ENCODE measurements at places on chromosomes 2 and 18.

- DNase-seq, result no peak
These were observed 3.1 kb downstream of the DLX2 start for GRCh38 chr2:172099472-172100079.

- no peak for DNase-seq
These were observed 45.5 kb downstream of the CDC42EP3 start for GRCh38 chr2:37625796-37626571.

DNA sequence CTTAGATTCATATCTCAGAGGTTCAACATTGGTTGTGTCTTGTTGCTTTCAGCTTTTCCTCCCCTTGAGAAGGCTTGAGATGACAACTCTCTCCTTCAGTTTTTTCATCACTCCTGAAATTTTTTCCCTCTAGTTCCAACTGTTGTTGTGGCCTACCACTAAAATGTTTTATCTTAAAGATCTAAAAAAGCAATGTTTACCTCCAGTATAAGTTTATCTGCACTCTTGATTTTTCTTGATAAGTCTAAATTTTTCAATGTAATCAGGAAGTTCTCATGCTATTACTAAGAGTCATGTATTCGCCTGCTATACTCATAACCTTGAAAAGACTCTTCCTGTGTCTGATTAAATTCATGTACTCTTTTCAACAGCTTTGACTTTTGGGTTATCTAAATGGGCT is 366.3 kb upstream of the TFPI start:
- DNase-seq, result no peak

GRCh38 chr18:23386317-23386716 is 66.8 kb upstream of the RIOK3 start:
- DNase-seq, result no peak

- DNase-seq, result no peak
These were observed 52.0 kb upstream of the CD226 start for GRCh38 chr18:69999656-70000055.

DNA sequence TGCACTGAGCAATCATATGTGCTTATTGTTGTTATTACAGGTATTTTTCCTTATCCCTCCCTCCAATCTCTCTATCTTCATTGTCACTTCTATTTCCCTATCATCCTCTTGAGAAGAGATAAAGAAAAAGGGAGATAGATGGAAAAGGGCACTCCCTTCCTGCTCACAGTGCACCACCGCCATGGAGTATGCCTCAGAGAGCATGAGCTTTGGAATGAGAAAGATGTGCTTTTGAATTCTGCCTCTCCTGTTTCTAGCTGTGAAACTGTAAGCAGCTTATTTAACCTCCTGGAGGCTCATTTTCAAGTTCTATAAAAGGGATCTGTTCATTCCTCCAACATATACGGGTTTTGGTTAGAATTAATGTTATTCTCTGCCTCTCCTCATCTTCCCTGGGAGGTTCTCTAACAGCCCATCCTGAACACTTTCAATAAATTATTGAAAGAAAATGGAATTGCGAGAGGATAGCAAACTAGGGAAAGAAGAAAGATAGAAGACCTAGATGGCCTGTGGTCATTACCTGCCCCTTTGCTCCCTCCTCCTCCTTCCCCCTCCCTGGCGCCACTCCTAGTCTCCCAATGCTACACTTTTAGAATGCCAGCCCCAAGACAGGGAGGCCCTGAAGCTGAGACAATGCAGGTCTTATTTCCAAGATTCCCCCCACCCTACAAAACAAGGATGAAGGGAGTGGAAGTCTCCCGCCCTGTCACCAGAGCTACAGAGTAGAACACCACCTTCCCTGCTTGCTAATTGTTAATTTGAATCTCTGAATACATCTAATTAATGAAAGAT is 37.8 kb downstream of the FIGN start:
- no peak for DNase-seq

- no peak for DNase-seq
These were observed 9.3 kb downstream of the IL1R2 start for GRCh38 chr2:102000813-102001766.

DNA sequence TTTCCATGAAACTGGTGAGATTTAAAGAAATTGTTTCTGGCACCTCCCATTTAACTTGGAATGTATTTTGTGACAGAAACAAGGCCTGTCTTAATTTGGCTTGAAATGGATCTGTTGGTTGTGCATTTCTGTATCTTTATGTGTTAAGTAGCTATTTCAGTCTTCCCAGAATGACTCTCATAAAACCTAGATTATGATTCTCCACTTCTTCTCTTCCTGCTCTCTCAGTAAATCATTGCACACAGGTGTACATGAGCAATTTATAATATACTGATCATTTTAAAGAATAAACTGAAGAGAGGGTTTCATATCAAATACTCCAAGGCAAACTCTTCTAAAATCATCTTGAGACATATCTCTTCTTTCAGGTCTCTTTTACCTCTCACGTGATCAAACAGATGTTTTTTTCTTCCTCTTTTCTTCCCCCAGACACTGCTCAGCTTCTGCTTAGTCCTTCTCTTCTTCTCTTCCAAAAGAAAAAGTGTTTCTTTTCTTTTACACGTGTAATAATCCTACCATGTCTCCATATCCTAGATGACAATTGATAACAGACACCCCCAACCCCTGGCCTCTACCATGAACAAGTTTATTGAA is 112.0 kb downstream of the PPP1R1C start:
- DNase-seq, result peak; percentile 26

- DNase-seq, result no peak
These were observed 4.4 kb upstream of the USP40 start for GRCh38 chr2:233571001-233571400.

DNA sequence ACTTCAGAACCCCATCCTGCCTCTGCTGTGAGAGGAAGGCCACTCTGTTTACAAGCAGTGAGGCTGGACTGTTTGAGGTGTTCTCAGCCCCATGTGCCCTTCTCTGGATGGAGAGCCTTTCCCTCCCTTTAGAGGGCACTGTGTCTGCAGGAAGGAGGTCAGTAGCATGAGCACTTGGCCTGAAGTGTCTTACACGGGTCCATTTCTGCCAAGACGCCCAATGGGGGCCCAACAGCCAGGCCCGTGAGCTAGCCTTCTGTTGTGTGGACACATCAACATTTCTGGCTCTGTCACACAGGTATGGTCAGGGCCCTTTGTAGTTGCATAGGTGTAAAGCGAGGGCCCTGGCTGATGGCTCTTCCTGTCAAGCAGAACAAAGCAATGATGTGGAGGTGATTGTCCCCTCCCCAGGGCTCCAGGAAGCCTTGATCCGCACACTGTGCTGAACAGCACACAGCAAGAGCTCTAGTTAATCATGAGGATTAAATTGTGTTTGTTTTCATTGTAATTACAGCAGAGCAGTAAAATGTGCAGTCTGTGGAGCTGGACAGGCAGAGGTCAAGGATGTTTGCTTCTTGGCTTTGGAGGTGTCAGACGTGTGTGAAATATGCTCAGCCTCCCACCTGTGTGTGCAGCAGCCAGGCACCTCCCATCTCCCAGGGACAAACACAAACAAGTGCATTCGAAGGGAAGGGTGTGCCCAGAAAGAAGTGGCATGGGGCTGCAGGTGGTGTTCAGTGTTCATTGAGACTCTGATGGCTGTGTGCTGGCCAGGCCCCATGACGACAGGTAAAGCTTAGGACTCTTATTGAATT is 132.1 kb downstream of the SH3RF3 start:
- DNase-seq, result peak; percentile 27

DNA sequence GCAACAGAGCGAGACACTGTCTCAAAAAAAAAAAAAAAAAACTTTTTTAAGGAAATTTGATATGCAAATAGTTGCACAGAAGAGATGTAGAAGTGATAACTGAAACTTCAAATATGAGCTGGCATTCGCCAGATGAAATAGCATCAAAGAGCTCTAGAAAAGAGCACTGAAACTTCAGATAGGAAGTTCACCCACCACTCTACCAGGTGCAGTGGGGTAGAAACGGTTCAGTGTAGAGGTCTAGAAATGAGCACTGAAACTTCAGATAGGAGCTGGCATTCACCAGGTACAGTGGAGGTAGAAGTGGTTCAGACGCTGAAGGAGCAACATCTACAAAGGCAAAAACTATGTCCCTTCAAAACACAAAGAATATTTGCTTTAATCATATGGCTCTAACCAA is 9.0 kb upstream of the ONECUT2 start:
- no peak for DNase-seq

DNA sequence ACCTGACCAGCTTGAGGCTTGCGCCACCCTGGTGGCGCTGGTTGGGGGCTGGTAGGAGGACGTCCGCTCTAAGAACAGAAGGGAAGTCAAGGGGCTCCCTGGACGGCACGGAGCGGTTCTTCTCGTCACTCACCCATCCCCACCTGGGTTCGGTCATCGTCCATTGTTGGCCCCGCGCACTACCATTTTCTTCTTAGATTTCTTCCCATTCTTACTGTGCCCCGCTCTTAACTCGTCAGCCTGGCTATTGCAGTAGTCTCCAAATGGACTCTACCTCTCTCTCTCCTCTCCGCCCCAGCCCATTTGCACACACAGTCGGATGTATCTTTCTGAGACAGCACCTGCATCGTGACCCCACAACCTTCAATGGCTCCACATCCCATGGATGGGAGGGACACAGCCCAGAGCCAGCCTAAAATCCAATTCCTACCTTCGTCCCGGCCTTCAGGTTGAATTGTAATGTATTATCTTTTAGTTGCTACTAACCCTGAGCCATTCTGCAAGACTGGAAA is 814 bp upstream of the RAB1A start:
- peak; percentile 70 for DNase-seq

GRCh38 chr2:12641441-12641840 is 75.3 kb upstream of the TRIB2 start:
- no peak for DNase-seq

DNA sequence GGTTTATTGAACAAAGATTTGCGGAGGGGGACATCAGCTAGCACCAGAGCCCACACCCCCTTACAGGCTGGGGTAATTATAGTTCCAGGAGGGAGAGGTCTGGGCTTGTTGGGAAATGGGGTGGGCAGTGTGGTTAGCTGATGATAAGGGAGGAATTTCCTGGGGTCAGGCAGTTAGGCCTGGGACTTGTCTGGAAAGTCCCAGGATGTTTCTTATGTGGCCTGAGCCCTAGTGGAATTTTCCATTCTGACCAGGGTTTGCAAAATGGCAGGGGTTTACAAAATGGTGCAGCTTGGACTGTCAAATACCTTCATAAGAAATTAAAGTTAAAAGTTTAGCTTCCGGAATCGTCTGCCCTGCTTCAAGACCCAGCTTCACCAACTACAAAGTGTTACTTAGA is 199.1 kb downstream of the FBXO15 start:
- no peak for DNase-seq

DNA sequence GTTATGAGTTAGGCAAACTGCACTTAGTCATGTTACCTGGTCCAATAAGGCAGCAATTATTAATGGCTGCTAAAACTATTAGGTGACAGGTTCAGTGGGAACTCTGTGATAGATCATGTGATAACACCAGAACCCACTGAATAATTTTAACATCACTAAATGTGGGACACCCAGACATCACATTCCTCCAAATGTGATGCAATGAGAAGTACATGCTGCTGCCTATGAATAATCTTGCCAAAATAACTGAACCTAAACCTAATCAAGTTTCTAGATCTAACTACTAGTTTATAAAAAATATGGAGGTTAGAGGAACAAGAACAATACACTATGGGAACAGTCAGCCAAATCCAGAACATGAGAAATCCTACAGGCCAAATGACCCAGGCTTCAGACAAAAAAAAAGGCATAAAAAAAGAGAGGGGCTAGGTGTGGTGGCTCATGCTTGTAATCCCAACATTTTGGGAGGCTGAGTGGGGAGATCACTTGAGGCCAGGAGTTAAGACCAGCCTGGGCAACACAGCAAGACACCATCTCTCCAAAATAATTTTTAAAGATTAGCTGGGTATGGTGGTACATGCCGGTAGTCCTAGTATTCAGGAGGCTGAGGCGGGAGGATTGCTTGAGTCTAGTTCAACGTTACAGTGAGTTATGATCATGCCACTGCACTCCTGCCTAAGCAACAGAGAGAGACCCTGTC is 7.0 kb upstream of the ACTR2 start:
- no peak for DNase-seq

DNA sequence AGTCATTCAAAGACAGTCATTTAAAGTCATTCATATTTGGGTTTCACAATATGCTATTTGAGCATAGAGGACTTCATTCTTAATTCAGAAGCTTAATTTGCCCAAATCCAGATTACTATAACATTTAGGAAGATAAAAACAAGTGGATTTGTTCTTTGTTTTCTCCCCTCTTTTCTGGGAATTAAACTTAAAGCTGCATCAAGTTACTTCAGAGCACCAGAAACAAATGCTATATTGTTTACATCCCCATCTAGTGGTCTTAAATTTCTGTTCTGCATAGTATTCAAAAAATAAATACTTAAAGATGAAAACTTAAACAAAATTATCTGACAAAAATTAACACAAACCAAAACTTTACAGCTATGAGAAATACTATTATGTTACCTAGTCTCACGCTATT is 34.7 kb upstream of the MARCHF7 start:
- peak; percentile 50 for DNase-seq

DNA sequence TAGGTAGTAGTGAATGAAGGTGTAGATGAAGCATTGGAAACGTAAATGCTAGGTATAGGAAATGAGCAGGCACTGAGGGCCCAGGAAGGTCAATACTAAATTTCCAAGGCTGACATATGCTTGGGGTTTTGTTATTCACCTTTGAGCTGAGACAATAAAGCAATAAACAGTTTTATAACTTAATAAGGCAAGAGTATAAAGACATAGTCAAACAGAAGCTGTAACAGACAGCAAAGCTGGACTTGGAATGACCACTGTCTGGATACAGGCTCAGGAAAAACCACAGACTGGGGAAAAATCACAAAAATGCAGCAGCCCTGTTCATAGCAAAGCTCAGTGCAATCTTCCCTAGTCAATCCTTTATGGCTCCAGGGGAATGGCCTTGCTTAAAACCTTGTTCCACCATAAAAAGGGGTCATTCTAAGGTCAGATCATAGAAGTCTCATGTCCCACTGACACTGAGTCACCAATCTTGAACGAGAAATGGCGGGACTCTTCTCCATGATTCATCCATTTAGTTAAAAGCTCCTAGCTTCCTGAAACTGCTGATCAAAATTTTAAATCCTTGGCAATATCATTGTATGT is 493.3 kb downstream of the CMPK2 start:
- DNase-seq, result no peak

DNA sequence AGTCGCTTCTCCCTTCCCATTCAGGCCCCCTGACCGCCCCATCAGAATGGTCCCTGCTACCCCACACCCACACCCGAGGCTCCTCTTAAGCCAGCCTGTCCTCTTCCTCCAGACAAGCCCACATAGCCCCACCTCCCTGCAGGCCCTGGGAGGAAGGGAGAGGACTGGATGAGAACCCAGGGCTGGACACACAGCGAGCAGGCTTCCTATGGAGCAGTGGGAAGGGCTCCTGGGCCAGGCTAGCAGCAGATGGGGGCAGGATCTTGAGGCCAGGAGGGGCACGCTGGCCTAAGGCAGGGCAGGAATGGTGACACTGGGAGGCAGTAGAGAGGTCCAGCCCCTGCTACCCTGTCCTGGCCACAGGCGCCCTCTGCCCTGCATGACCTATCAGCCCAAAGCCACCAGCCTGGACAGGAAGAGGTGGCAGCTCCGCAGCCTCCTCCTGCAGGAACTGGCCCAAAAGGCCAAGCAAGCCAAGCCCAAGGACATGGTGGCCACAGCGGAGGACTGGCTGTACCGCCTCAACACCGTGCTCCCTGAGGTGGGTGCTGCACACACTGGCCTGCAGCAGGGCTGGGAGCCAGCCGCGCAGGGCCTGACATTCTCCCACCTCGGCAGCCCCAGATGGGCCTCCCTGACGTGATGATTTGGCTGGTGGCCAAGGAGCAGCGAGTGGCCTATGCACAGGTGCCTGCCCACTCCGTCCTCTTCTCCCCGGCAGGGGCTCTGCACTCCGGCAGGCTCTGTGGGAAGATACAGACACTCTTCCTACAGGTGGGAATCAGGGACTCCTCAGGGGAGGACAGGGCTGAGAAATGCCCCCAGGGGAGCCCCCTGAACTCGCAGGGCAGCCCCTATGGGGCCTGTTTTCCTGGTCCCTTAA is 43.3 kb downstream of the FER1L5 start:
- DNase-seq, result no peak
